ENCODE measurements at places on chromosomes 5 and 9.

DNA sequence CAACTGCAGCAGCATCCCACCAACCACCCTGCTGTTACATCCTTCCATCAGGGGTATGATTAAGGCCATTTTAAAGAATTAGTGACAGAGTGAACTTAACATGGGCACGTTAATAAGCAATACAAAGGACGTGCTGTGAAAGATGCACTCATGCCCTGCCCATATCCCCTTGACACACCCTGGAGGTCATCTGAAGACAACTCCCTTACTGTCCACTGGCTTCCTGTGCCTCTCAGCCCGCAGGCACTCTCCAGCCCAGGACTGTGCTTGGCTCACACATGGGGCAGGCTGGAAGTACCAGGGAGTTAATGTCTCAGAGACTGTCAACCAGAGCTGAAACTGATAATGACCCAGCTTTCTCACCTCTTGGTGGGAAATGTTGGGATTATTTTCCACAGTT, 81.8 kb downstream of the TRIM36 start:
- DNase-seq, result no peak

- no peak for DNase-seq
These were observed 845.6 kb upstream of the CDH6 start for GRCh38 chr5:30347858-30348257.

DNA sequence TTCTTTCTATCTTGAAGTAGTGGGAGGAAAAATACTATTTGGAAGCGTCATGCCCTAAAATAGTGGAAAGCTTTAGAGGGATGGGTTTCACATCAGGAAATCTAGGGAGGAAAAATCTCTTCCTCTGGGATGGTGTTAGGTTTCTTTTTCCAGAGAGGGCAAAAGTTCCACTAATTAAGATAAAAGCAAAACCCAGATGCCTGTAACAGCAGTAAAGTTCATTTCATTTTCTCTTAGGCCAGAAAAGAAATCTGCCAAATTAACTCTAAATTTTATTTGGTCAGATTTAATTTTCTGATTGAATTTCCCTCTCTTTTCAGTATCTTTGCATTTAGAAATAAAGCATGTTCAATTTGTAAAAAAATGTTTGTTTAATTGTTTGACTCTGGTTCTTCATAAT, 88.8 kb downstream of the LURAP1L start:
- DNase-seq, result no peak

GRCh38 chr9:19701991-19702390, 86.8 kb downstream of the SLC24A2 start:
- no peak for DNase-seq

- DNase-seq, result no peak
These were observed 97.0 kb downstream of the PDE6A start for GRCh38 chr5:149847611-149848010.

DNA sequence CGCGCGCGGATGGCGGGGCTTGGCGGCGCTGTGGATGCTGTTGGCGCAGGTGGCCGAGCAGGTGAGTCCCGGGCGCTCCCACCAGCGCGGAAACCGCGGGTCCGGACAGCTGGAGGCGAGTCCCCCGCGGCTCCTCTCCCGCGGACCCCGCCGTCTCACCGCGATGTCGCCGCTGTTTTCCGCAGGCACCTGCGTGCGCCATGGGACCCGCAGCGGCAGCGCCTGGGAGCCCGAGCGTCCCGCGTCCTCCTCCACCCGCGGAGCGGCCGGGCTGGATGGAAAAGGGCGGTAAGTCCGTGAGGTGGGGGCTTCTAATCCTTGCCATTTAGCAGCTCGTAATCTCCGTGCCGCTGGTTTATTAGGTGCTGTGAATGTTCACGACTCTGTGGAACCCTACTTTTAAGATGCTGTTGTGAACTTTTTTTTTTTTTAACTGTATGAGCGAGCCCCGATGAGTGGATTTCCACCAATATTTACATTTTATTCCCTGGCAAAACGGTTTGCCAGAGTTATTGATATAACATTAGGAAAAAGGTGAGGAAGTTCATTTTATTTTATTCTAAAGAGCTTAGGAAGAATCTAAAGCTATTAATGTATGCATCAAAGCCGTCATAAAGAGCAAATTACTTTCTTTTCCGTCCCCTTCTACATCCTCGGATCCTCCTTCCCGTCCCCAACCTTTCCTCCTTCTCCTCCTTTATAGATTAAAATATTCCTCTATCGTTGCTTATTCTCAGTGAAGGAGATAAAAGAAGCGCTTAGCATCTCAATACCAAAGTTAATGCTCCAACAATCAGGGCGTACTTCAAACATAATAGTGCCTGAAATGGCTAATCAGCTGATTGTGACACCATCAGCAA, 579 bp downstream of the ADAMTS16 start:
- DNase-seq, result no peak

DNA sequence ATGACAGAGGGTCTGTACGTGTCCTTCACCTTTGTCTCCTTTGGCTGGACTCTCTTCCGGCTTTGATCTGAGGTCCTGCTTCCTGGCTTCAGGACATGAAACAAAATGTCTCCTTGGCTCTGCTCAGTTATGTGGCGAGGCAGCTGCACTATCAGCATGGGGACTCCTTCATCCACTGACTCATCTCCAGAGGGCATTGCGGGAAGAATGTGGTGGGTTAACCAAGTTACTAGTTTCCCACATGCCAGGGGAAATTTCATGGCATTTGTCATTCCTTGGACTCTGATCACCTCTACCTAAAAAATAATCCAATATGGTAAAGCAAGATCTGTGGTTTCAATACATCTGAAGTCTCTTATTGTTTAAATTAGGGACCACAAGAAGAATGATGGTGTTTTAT, 259.7 kb downstream of the MED10 start:
- no peak for DNase-seq

- DNase-seq, result no peak
These were observed 404.1 kb downstream of the DMRT2 start for GRCh38 chr9:1454211-1454610.

DNA sequence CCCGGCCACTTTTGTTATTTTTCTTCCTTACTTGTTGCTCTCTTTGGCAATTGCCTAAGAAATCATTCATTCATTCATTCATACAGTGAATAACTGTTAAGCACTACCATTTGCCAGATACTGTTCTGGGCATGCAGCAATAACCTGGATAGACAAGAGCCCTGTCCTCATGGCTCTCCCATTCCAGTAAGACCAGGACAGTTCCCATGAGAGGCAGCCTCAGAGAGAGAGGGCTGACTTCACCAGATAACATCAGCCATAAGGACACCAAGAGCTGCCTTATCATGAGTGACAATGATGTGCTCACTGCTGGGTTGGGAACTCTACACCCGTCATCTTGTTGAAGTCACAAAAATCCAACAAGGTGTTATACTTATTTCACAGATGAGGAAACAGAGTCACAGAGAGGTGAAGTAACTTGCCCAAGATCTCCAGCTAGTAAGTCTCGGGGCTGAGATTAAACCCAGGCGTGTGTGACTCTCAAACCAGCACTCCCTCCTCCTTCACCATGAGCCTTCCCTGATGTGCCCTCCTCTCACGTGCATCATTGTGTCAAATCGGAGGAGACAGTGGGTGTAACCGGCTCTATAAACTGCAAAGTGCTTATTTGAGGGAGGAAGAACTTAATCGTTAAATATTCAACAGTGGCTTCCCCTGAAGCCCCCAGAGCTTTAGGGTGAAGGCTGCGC, 61.1 kb upstream of the TBC1D2 start:
- DNase-seq, result no peak

GRCh38 chr9:22548625-22549024, 102.0 kb downstream of the DMRTA1 start:
- no peak for DNase-seq

DNA sequence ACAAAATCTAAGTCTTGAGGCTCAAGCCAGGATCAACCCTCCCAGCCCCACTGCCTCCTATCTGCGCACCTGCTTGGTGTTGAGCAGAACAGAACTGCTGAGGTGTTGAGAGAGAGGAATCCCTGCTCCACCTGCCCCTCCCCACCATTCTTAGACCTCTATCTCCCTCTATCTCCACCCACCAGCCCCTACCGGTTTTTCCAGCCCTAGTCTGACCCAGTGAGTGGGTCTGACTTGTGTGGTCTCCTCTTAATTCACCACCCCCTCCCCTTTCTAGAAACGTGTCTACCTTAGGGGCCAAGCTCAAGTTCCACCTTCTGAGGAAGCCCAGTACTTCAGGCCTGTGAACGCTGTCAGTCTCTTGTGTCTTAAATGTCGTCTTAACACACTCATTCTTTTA, 93.7 kb downstream of the ARHGAP26 start:
- DNase-seq, result no peak

GRCh38 chr5:26482810-26483375, 555.5 kb downstream of the CDH9 start:
- no peak for DNase-seq

DNA sequence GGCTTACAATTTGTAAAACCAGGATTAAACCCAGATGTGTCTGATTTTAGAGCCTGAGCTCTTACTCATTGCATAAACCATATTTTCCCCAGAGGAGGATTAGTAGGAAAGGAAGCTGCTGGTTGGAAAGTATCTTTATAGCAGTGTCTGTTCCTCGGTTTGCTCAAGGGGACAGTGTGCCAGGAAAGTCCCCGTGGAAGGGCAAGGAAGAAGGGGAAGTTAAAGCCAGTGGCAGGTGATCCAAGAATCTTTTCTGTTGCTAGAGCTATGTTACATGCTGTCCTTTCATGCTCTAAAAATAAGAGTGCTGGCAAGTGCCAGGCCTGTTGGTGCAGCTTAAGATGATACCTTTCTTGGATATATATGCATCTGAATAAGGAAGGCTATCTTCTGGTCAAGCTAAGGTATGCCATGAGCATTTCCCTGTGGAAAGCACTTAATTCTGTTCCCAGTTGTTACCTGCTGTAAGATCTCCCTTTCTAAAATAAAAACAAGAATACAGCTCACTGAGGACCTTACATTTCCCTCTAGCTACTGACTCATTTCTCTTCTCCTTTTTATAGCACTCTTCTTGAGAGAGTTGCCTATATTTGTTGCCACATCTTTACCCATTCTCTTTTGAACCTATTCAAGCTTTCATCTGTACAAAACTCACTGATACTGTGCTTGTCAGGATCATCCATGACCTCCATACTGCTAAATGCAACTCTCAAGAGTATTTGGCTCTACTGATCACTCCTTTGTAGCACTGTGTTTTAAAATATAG, 8.0 kb downstream of the PDCD1LG2 start:
- DNase-seq, result no peak

DNA sequence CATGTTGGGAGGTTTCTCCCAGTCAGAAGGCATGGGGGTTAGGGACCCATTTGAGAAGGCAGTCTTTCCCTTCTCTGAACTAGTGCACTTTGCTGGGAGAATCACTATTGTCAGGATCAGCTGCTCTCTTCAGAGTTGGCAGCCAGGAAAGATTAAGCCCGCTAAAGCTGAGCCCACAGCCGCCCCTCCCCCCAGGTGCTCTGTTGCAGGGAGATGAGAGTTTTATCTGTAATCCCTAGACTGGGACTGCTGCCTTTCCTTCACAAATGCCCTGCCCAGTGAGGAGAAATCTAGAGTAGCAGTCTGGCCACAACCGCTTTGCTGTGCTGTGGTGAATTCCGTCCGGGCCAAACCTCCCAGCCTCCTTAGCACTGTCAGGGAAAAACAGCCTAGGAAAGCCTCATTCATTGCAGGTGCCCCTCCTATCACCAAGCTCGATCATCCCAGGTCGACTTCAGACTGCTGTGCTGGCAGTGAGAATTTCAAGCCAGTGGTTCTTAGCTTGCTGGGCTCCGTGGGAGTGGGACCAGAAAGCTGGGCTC, 69.8 kb downstream of the CNTLN start:
- no peak for DNase-seq

GRCh38 chr5:98102936-98103335, 670.5 kb upstream of the RGMB start:
- DNase-seq, result no peak

GRCh38 chr5:43210570-43210969, 18.5 kb downstream of the NIM1K start:
- DNase-seq, result no peak

GRCh38 chr5:10354048-10354872, 765 bp downstream of the MARCHF6 start:
- DNase-seq, result no peak

DNA sequence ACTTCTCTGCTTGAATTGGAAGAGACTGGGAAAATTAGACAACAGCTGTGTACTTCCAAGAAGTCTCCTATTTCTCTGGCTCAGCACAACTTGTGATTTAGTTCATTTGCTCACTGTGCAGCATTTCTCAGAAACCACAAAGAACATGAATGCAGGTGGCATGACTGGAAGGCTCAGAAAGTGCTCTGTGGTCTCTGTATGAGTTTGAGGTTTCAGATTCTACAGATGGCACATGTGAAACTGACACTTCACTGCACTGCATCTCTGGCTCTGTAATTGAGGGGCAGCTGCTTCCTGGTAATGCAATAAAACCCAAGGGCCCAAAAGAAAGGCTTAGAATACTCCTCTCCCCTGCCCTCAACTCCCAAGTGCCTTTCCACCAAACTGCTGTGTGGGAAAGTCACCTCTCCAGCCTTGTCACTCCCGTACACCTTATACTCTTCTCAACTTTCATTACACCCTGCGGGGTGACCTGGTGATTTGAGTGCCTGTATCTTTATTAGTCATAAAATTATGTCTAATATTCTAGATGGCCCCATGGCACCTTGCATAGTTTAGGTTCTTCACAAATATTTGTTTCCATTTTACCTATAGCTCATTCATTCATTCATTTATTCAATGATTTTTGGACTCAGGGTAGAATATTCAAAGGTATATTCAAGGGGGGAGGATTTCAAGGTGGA, 82.5 kb downstream of the ESM1 start:
- no peak for DNase-seq

- no peak for DNase-seq
These were observed 40.0 kb downstream of the MTMR12 start for GRCh38 chr5:32272746-32273145.

DNA sequence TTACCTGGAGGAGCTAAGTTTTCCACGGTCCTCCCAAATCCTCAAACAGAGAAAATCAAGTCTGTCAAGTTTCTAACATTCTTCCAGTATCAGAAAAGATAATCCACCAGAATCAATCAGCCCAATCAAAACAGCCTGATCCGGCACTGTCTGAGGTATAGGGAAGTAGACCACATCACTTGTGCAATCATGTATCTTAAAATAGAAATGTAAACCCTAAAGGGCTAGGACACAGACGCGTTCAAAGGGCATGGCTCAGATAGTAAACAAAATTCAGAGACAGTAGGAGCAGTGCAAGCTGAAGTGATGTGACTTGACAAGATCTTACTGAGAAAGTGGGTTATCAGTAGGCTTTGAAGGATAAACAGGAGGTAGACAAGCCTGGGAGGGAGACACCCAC, 252.4 kb upstream of the DAPK1 start:
- no peak for DNase-seq

GRCh38 chr5:88839238-88839637, 43.7 kb downstream of the MEF2C start:
- no peak for DNase-seq

GRCh38 chr5:87081016-87081415, 186.7 kb upstream of the RASA1 start:
- no peak for DNase-seq

- no peak for DNase-seq
These were observed 127.2 kb downstream of the AUH start for GRCh38 chr9:91234523-91234922.

DNA sequence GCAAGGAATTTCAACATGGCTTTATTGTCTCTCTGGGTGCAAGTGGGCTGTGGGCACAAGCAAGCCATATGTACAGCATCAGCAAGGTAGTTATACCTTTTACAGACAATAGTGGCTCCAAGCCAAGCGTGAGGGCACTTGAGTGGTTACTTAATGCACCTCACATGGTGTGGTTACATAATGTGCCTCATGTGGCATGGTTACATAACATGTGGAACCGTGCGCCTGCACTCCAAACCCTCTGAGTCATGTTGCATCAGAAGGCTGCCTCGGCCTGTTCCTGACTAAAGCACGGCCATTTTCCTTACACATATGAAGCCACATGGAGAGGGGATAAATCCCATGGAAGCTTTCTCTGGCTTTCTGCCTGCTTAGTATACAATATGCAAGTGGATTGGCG, 150.9 kb downstream of the OSTF1 start:
- no peak for DNase-seq

Data from activated T-cell treated with anti-CD3 and anti-CD28 coated beads, Interleukin-2, amount 50 U/mL, for 1 hour (primary cell).